ENCODE measurements at places on chromosomes 1 and 21.

DNA sequence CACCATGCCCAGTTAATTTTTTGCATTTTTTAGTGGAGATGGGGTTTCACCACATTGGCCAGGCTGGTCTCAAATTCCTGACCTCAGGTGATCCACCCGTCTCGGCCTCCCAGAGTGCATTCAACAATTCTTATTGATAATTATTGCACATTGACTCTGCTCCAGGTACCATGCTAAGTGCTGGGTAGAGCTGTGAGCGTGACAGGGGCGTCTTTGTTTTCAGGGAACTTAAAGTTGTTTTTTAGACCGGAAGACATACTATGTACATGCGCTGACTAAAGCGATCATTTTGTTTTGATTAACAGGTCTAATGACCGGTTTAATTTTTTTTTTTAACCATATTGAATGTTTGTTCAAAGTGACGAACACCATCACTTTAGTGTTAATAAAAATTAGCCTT, 4.0 kb downstream of the CD247 start:
- DNase-seq: no peak

- no peak for DNase-seq
Observed at GRCh38 chr1:232556351-232556750, 73.6 kb downstream of the SIPA1L2 start.

DNA sequence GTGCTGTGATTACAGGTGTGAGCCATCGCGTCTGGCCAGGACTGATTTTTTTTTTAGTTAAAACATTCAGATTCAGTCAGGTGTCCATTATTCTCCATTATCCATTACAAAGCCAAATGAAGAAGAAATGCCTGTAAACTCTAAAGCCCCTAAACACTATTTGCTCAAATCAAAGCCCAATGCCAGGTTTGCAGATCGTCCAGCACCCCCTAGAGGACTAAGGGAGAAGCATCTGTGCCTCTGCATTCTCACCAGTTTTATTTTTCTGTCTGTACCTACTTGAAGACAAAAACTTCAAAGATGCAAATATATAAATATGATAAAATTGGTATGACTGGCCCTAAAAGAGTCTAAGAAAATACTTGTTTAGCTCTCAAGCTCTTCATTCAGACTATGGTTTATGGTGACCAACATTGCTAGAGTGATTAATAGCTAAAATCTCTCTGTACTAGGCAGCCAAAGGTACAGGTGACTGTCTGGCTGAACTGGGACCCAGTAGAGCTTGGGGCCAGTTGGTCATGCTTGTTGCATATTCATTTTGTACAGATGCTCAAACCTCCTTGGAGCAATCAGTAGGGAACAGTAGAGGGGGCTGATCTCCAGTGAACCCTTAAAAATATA, 138.4 kb downstream of the SYT2 start:
- no peak for DNase-seq

GRCh38 chr1:1179983-1180861, 6.5 kb downstream of the TTLL10 start:
- DNase-seq: no peak

DNA sequence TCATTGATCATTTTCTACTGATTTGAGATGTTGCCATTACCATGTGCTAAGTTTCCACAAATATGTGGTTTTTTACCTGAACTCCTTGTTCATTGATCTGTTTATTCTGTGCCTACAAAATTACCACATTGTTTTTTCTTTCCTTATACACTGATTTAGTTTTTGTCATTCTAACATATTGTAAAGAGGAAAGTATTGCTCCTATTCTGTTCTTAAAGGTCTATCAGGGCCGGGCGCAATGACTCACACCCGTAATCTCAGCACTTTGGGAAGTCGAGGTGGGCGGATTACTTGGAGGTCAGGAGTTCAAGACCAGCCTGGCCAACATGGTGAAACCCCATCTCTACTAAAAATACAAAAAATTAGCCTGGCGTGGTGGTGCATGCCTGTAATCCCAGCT, 75.1 kb downstream of the CAMTA1 start:
- DNase-seq: no peak

DNA sequence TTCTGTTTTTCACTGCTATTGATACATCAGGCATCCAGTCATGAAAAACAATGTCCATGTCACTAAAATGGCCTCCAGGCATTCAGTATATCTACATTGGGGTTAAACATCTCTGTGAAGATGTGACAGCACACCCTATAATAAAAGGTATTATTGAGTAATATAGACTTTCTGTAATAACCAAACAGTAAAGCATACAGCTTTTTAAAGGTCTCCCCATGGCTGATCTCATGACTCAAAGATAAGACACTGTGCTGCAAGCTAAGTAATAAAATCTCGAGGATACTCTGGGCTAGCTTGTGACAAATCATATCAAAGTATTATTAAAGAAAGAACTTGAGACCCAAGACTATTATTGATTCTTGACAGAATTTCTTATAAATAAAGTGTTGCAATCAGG, 613.1 kb upstream of the PKN2 start:
- DNase-seq: no peak

- DNase-seq: no peak
Observed at GRCh38 chr1:46487818-46488218, 1.8 kb upstream of the DMBX1 start.

DNA sequence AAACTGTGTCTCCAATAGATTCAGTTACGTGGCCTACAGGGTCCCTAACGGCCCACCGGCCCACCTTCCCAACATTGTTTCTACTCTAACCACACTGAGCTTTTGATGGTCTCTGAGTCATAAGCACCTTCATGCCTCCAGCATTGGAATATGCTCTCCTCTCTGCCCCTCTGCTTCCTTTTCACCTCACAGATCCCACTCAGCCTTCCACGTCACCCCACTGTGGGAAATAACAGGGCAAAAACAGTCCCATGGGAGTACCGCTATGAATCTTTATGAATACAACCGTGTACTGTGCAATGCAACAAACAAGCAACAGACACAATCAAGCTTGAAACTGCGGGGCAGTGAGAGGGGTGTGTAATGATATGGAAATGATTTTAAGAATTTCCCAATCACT, 5.3 kb upstream of the SARS1 start:
- DNase-seq: no peak

- no peak for DNase-seq
Observed at GRCh38 chr1:34794001-34794789, 1.4 kb downstream of the GJA4 start.

- no peak for DNase-seq
Observed at GRCh38 chr1:67723620-67724019, 38.6 kb downstream of the GADD45A start.

DNA sequence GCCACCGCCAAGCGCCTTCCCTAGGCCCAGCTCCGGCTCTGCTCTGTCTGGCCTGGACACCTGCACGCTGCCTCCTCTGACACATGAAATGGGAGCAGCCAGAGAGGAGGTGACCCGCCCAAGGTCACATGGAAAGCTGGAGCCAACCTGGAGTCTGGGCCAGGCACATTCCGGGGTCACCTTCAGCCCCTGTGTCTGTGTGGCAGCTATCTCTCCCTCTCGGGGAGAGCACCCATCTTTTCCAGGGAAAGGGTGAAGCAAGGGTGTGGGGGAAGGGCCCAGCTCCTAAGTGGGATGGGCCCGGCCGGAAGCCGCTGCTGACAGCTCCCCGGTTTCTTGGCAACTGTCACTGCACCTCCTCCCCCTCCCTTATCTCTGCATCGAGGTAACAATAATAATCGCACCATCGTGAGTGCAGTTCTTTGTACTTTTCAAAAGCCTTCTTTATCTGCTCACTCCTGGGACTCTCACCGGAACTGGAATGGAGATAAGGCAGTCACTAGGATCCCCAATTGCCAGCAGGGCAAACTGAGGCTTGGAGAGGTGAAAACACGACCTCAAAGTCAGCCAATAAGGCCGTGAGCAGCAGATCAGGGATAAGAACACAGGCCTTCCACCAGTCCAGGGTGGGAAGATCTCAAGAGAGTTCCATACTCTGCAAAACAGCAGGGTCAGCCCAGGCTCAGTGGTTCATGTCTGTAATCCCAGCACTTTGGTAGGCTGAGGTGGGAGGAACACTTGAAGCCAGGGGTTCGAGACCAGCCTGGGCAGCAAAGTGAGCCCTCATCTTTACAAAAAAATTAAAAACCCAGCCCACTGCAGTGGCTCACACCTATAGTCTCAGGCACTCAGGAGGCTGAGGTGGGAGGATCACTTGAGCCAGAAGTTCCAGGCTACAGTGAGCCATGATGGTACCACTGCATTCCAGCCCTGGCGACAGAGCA, 36.9 kb downstream of the RAP1GAP start:
- DNase-seq: no peak
